Aorta (tissue), 5 donors: ENCODE measurements at places on chromosomes 11 and 22.
A peak's percentile ranks its signal among the peaks of the same experiment; 100 is the strongest.

GRCh38 chr22:30941363-30941740 lies 27.2 kb downstream of the MORC2 start:
- DNase-seq: no peak

- no peak for DNase-seq
Observed at GRCh38 chr11:13008625-13009475, at the start of gene RASSF10. TSS of gene RASSF10 (plus strand) at chr11:13009316. CDS start at chr11:13009577, 261 bp downstream.

DNA sequence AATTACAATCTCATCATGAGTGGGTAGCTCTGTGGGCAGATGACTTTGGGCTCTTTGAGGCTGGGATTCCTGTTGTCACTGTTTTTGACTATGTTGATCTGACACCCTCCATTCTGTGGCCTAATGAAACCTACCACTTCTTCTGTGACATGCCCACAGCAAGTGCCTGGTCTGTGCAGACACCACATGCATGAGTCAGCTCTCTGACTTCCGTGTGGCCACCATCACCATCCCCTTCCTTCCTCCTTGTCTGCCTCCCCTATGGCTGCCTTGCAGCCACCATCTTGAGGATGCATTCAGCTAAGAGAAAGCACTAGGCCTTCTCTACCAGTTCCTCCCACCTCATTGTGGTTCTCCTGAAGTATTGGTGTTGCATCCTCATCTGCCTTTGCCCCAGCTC lies 15.3 kb upstream of the OR10V1 start:
- DNase-seq: no peak

DNA sequence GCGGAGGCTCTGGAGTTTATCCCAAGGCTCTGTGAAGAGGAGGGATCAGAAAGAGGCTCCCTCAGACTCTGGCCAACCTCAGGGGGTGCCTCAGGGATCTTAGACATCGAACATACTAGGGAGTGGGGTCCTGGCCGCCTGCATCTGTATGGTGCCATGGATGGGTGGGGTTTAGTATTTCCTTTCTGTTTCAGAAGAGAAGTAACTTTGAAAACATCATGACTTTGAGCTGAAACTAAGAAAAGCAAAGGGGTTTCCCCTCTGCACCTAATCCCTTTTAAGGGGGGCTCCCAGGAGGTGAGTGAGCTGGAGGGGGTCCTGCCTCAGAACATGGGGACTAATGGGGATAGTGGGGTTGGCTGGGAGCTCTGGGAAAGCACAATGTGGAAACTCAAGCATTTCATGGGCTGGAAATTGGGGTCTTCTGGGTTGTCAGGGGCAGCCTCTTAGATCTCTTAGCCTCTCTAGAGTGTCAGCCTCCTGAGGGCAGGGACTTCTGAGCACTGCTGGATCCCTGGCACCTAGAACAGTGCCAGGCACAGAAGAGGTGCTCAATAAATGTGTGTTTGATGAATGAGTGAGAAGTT lies 11.8 kb upstream of the SSTR3 start:
- DNase-seq: no peak

- no peak for DNase-seq
Observed at GRCh38 chr11:132448334-132448995, 1078.0 kb downstream of the NTM start.

DNA sequence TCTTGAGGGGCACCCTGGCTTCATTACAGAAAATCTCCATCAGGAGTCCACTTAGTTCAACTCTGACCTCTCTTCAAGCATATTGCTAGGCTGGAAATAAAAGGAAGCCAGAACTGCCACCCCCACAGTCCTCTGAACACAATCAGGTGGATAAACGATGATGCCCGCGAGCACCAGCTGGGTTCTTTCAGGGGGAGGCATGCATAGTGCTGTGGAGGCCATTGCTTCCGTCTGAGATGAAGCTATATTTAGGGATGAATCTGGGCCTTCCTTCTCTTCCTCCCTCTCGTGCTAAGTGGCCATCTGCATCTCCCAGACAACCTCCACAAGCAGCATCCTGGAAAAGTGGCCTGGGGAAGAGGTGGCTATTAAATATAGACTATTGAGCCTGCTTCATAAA lies 3.9 kb upstream of the MICAL2 start:
- no peak for DNase-seq

DNA sequence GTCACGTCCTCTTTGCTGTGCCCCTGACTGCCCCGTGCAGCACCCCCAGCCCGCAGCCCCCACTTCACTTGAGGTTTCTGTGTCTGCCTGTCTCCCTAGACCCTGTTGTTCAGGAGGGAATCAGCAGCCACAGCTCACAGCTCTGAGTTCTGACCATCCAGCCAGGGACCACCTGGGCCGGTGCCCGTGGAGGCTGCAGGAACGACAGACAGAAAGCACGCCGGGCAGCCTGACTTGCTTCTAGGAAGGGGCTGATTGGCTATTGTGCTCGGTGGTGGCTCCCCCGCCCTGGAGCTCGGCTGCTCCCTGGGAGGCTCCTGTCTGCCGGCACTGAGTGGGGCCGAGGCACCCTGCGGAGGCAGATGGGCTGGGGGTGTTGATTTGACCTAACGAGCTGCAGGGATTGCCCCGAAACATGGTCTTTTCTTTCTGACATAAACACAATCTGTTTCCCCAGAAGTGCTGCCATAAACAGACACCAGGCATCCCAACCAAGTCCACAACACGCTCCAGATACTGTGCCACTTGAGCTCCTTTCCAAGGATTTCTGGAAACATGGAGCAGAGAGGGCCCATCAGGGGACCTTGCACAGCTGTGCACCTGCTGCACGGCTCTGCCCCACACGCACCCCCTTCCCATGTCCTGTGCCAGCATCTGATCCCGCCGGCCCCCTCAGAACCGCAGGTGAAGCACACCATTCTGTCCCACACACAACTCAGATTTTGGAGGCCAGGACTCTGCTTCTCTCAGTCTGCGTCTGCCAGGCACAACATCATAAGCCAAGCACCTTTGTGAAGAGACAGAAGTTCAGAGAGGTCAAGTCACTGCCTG lies 855.9 kb downstream of the TBC1D22A start:
- no peak for DNase-seq

GRCh38 chr11:116414357-116414880 lies 358.4 kb downstream of the BUD13 start:
- no peak for DNase-seq

DNA sequence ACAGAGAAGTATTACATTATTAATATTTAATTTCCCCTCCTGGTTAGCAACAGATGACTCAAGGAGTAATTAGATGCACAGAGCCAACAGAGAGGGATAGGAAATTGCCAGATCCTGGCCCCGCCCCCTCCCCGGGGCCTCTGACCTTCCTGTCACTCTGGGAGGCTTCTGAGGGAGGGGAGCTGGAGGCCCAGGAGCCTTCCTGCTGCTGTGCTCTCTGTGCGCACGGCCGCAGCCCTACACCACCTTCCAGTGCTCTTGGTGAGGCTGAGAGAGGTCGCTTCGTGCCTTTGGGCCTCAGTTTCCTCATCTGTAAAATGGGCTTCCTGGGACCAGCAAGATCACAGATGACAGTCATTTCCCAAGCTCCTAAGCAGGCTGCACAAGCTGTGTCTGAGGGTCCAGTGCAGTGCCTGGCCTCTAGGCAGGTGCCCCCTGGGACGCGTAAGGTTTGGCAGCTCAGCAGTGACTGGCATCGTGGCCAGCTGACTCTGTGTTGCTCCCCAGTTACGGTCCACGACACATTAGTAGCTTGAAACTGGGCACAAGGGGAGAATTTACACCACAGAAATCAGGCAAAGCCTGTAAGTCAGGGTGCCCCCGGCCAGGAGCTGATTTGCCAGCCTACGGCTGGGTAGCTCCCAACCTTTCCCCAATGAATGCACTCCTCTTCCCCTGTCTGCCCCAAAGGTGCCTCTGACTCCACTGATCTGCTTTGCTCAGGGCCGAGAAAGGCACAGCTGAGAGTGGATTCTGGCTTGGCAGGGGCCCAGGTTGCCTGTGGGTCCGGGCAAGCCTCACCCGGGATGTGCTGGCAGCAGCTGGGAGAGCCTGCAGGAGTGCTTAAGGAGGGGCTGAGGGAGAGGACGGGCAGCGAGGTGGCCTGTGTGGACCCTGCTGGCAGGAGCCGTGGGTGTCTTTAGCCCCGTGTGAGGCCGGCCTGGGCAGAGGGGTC lies 2.3 kb downstream of the ADORA2A start:
- no peak for DNase-seq

DNA sequence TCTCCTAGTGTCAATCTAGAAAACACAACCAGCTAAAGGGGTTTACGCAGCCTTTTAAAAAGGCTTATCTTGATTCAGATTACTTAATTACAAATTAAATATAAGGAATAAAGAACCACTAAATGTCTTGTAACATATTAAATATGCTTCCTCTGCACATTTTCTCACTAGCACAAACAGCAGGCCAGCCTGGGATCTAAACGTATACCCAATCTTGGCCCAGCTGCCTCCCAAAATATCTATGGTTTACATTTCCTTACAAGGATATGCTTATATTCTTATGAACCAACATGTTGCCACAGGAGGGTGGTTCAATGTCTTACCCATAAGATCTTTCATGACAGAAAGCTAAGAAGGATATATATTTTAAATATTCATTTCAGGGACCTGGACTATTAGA lies 7.7 kb downstream of the LGR4 start:
- DNase-seq: no peak

- no peak for DNase-seq
Observed at GRCh38 chr11:17145972-17146371, 61.8 kb downstream of the PIK3C2A start.

DNA sequence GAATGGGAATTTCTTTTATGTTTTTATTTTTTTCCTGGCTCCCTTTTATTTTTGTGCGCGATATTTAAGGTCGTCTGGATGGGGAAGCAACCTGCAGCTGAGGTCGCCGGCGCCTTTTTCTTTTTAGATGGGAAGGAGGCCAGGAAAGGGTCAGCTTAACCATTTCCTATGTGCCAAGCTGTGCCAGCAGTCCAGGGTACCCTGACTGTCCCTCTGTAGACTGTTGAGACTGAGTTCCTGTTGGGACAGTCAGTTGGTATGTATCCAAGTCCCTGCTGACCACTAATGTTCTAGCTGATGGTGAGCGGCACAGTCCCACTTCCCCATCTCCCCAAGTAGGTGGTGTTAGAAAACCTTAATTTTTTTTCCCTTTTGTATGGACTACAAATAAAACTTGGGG lies 10.5 kb downstream of the RBM14 start:
- no peak for DNase-seq

GRCh38 chr11:72369743-72370142 lies 64.6 kb downstream of the CLPB start:
- DNase-seq: no peak

GRCh38 chr11:12248330-12248729 lies 129.0 kb upstream of the PARVA start:
- DNase-seq: peak; percentile 82

DNA sequence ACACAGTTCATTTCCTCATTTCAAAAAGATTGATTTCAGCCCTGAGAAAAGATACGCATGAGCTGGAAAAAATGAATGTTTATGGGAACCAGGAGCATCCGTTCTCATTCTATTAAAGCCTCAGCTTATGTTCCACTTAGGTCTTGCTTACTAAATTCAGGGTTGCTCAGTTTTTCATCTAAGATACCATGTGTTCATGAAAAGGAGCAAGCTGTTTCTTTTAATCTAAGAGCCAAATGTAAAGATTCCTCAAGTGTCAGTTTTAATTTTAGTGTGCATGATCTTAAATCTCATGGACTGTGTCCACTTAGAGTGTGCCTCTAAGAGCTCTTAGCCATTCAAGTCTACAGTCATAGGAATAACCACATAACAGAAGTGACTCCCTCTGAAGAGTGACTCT lies 141.5 kb upstream of the ARHGAP42 start:
- DNase-seq: no peak

- no peak for DNase-seq
Observed at GRCh38 chr11:93199616-93200015, 1.8 kb upstream of the SLC36A4 start.

DNA sequence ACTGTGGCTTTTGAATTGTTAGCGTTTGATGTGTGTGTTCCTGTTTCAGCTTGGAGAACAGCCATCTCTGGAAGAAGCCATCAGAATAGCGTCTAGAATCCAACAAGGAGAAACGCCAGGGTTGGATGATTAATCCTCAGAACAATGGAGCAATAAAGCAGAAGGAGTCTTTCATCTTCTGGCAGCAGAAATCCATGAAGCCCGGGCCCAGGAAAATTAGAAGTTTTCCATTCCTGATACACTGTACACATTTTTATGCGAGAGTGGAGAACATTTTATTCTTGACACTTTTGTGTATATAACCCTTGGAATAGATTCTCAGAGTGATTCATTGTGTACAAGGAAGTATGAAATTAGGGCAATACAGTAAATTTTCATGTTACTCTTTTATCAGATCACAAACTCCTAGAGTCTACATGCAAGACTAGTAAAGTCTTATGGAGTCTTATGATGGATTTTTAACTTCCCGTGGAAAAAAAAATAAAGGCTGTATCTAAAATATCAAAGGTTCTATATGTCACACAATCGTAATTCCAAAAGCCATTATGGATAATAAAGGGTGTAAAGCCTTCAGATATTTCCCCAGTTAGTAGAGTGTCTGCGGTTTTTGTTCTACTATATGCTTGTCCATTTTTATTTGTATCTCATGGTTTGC lies 45.9 kb upstream of the WEE1 start:
- no peak for DNase-seq

DNA sequence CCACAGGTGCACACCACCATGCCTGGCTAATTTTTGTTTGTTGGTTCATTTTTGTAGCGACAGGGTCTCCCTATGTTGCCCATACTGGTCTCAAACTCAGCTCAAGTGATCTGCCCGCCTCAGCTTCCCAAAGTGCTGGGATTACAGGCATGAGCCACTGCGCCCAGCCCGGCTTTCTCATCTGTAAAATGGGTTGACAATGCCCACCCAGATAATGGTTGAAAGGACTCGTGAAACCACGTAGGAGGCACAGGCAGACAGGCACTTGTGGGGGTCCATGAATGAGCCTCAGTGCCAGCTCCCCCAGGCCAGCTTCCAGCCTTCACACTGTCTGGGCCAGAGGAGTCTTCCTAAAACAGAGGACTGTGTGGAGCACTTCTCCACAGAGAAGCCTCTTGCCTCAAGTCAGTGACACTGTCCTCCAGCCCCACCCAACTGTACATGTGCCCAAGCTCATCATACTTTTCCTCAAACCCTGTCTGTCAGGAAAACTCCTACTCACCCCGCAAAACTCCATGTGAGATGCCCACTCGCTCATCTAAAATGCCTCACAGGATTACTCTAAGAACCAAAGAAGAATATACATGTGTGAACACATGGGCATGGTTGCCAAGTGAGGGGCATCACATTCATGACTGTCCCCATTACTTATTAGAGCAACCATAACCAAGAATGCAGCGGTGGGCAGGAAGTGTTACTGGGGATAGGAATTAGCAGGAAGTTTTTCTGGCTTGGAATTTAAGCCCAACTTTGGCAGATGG lies 32.1 kb upstream of the WNT7B start:
- peak; percentile 41 for DNase-seq

GRCh38 chr11:12190511-12190910 lies 80.1 kb downstream of the MICAL2 start:
- no peak for DNase-seq

GRCh38 chr11:12285811-12286222 lies 91.6 kb upstream of the PARVA start:
- DNase-seq: no peak

GRCh38 chr11:72001834-72002591 lies 3.3 kb downstream of the IL18BP start:
- no peak for DNase-seq

GRCh38 chr11:76974179-76974891 lies 59.9 kb upstream of the B3GNT6 start:
- DNase-seq: no peak
